ENCODE measurements at places on chromosomes 12 and 14. TPM values are rescaled to one million over a fixed set of nuclear protein-coding genes. Genes with fewer than 3 reads are reported as not detected.

- no peak for DNase-seq
Observed at GRCh38 chr12:34335819-34336262, 313.5 kb downstream of the ALG10 start.

GRCh38 chr12:82082501-82082900, 275.7 kb downstream of the CCDC59 start:
- DNase-seq = no peak

DNA sequence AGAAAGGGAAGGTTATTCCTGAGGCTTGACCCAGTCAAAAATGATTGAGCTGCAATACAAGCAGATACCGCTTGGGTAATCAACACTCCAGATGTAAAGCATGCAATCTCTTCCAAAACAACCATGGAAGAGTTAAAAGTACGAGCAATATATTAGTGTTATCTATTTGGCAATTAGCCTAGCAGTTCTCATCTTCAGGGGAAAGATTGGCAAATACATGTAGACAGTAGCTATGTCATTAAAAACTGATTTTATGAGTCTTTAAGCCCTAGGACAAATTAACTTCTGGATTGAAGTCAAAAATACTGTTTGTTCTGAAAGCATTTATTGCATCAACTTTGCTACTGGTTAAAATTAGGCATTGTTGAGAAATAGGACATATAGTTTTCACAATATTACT, 9.3 kb upstream of the GYS2 start:
- no peak for DNase-seq

GRCh38 chr12:50055831-50056638, 1.4 kb upstream of the ASIC1 start:
- peak; percentile 49 for DNase-seq

GRCh38 chr14:29851397-29851796, 76.2 kb downstream of the PRKD1 start:
- DNase-seq = no peak

DNA sequence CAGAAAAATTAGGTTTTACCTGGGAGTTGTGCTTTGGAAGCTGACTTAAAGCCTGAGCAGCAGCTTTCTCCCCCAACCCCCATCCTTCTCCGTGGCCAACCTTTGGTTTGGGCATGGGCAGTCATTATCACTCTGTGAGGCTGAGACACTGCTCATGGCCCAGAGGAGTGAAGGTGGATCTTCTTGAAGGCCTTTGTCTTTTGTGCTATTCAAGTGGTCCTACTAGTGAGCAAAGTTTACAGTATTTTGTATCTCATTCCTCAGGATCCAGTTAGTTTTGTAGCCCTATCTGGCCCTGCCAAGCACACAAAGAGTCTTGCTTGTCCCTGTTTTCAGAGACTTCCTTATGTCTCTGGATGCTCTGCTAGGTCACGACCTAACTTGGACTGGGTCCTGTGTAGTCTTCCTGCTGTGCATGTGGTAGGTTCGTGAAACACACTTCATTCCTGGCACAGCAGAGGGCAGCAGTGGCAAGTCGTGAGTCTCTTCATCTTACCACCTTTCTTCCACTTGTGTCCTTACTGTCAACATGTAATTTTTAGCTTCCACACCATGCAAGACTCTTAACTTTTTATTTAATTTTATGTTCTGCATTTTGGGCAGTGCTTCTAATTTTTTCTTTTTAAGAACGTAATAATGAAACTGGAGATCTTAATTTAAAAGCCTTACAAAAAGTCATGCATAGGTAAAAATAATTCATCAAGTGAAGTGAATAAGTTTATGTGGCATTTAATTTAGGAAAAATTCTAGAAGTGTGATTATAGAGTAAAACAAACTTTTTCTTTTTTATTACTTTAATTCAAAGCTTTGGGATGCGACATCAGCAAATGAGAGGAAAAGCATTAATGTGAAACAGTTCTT, 53.7 kb downstream of the APAF1 start:
- no peak for DNase-seq

- no peak for DNase-seq
Observed at GRCh38 chr14:66649498-66649897, 141.6 kb downstream of the GPHN start.

- no peak for DNase-seq
Observed at GRCh38 chr12:1888923-1889322, 29.5 kb downstream of the CACNA2D4 start.

DNA sequence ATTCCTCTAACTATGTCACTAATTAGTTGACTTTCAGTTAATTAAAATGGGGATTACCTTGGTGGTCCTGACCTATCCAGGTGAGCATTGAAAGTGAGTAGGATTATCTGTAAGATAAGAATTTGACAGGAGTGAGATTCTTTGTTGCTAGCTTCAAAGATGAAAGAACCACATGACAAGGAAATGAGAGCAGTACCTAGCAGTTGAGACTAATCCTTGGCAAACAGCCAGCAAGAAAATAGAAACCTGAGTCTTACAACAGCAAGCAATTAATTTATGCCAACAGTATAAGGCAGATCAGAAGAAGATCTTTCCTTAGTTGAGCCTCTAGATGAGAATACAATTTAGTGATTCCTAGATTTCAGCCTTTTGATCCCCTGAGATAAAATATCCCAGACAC, 1058.4 kb downstream of the LRFN5 start:
- no peak for DNase-seq

GRCh38 chr12:72272091-72272661, at the start of gene TRHDE:
Gene TRHDE (plus strand): TSS chr12:72272370. CDS start chr12:72272644, 274 bp downstream.
- no peak for DNase-seq

- DNase-seq = no peak
Observed at GRCh38 chr14:90757452-90757851, 58.8 kb downstream of the TTC7B start.

- no peak for DNase-seq
Observed at GRCh38 chr12:13066459-13066858, 22.3 kb downstream of the FAM234B start.

GRCh38 chr14:48616931-48617330, 941.5 kb upstream of the MDGA2 start:
- no peak for DNase-seq

DNA sequence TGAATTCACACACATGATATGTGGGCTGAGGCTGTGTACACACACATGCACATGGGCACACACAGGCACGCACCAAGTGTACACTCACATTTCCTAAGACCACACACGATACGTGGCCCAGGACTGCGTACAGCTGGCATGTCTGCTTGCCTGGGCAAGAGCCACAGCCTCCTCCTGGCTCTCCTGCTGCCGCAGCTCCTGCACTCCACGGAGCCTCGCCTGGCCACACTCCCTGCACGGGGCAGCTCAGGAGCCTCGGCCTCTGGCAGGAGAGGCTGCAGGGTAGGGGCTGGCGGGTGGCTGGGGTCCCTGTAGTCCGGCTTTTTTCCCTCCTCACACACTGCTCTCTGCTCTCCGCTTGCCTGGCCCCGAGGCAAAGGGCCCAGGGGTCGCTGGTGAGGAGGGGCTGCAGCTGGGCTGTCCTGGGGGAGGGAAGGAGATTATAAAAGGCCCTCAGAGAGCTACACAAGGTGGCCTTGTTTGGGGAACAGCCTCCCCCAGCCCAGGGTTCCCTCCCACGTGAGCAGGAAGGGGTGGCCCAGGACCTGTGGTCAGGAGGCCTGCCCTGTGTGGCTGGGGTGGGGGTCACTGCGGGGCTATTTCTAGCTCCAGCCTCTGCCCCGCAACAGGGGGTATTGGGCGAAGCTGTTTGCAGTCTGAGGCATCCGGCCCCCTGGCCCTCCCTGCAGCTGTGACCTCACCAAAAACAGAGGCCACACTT, 89.0 kb upstream of the SFSWAP start:
- no peak for DNase-seq

- no peak for DNase-seq
Observed at GRCh38 chr14:96078625-96079016, 39.5 kb downstream of the C14orf132 start.

DNA sequence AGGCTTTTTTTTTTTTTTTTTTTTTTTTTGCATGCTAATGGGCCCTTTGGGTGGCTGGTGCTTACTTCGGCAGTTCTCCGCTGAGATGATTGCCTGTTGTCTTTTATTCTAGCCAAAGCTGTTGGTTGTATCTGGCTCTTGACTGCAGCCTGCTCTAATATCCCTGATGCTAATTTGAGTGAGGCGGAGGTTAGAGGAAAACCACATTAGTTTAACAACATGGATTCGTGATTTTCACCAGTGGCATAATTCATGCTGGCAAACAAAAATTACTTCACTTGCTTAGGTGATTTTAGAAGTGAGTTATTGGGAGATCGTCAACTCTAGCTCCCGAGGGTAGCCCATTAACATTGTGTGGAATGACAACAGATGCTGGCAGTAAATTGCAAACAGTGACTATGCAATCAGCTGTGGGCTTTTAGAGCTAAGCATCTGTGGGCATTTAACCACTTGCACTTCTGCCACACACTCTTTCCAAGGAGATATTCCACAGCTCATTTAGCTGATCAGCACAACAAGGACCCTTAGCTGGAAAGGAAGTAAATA, 97.6 kb upstream of the ZDHHC17 start:
- DNase-seq = no peak

DNA sequence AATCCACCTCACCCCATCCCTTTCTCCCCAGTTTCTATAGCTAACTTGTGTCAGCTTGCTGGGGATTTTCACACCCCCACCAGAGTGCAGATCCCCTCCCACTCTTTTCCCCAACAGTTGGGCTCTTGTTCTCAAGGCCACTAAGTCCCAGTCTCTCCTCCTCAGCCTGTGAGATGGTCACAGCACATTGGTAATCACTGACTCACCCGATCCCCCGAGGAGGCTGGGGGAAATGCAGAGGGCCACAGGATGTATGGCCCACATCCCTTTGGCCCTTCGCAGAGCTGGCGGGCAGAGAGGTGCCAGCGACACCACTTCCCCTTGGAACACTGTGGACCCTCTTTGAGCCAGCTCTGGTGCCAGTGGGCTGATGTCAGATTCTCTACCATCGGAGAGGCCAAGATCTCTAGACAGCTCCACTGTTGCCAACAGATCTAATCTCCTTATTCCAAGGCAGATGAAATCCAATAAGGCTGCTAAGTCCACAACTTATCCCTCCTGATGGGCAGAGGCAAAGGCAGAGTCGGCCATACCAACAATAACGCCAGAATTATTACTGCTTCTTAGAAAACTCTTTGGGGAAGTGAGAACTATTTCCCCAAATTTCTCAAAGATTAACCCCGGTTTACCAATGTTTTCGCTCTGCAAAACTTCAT, 1.6 kb downstream of the FMNL3 start:
- no peak for DNase-seq

DNA sequence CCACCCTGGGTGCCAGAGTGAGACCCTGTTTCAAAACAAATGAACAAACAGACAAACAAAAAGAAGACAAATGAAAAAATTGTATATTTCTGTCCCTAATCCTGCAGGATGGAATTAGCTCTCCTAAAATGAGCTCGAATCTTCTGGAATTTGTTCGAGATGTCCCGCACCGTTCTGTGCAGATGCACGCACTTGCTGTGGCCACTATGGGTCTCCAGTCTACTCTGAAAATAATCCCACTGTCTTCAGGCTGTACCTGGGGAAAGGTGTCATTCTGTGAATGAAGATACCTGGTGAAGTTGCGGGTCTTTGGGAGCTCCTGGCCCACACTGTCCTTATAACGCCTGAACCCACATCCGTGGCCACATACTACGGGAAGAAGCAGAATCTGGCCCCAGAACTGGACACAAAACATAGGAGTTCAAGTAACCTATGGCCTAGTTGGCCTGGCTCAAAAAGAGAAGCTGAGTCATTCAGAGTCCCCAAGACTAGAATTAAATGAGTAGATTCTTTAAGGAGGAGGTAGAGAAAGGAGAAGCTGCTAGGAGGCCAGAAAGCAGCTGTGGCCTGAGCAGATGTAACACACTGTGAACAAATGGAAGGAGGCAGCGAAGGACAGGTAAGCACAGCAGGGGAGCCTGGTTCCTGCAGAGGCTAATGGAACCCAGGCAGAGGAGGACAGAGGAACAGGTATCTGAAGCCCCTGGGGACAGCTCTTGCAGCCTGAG, 108.6 kb downstream of the FOXN3 start:
- no peak for DNase-seq

DNA sequence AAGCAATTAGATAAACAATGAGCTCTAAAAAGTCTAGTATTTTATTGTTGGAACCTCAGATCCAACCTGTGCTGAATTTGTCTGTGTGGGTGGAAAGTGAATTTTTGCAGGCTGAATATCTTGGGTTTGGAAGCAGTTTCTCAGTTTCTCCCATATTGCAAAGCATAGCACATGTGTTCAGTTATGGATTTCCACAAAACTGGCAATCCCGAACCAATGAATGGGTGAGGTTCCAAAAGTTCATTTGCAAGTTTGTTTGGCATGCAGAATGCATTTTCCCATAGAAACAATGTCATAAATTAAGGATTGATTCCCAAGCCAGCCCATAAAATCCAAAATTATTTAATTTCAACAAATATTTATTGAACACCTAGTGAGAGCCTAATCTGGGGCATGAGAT, 43.4 kb downstream of the PLXNC1 start:
- DNase-seq = no peak

- DNase-seq = no peak
Observed at GRCh38 chr12:123231931-123232330, 1.0 kb downstream of the MPHOSPH9 start.

DNA sequence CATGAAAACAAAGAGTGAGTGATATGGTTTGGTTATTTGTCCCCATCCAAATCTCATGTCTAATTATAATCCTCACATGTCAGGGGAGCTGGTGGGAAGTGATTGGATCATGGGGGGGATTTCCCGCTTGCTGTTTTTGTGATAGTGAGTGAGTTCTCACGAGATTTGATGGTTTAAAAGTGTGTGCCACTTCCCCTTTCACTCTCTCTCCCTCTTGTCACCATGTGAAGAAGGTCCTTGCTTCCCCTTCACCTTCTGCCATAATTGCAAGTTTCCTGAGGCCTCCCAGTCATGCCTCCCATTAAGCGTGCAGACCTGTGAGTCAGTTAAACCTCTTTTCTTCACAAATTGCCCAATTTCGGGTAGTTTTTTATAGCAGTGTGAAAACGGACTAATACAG, 2.1 kb upstream of the ATXN7L3B start:
- DNase-seq = no peak

DNA sequence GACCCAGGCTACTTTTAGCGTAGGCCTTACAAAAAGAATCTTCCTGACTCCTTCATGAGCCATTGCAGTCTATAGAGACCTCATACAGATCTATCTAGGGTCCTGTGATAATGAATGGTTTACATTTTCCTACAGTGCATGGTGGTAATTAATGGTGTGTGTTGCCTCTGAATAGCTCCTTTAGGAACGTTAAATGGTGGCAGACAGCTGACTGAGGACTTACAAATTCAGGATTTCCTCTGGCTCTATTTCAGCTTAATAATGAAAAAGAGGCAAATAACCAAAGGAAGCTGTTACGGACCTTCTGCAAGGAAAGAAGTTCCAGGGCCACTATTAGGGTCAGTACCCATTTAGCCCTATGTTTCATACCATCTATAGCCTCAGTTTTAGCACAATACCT, 5.1 kb downstream of the IKBIP start:
- no peak for DNase-seq

The SERPINA9 gene
- not detected for total RNA-seq

The ASCL1 gene
- total RNA-seq = not detected

The TMEM179 gene
- total RNA-seq = 0.30 TPM

The HRK gene
- not detected for total RNA-seq

The SINHCAF gene
- 231 TPM for total RNA-seq

The RAB3IP gene
- 29.8 TPM for total RNA-seq

The KERA gene
- not detected for total RNA-seq

The ACOT6 gene
- total RNA-seq = not detected

The KLHDC1 gene
- 0.96 TPM for total RNA-seq

The INHBC gene
- total RNA-seq = 0.14 TPM

The TAPBPL gene
- total RNA-seq = 30.9 TPM

The PPM1H gene
- total RNA-seq = not detected

The FGD6 gene
- total RNA-seq = 1.1 TPM
